ENCODE measurements at places on chromosomes 1 and 21. TPM values are rescaled to one million over a fixed set of nuclear protein-coding genes. Genes with fewer than 3 reads are reported as not detected.

S100A7A gene
- polyA plus RNA-seq: not detected

SPRR4 gene
- polyA plus RNA-seq: not detected

TMPRSS2 gene
- not detected for polyA plus RNA-seq

CFAP107 gene
- not detected for polyA plus RNA-seq

LRRC8C gene
- 6.5 TPM for polyA plus RNA-seq

OR2L13 gene
- polyA plus RNA-seq: not detected

STUM gene
- not detected for polyA plus RNA-seq

HES2 gene
- not detected for polyA plus RNA-seq

DNAJC6 gene
- polyA plus RNA-seq: 0.05 TPM

GPR161 gene
- 12.5 TPM for polyA plus RNA-seq

MYOG gene
- polyA plus RNA-seq: not detected

TTF2 gene
- polyA plus RNA-seq: 11.5 TPM

ZC3H11A gene
- 43.6 TPM for polyA plus RNA-seq

MAP3K21 gene
- 0.15 TPM for polyA plus RNA-seq

RASAL2 gene
- polyA plus RNA-seq: 13.1 TPM

RGS7 gene
- 0.58 TPM for polyA plus RNA-seq

KLF18 gene
- polyA plus RNA-seq: not detected

AMPD1 gene
- not detected for polyA plus RNA-seq

HLX gene
- polyA plus RNA-seq: 5.9 TPM

VAMP3 gene
- polyA plus RNA-seq: 88.0 TPM

CFHR3 gene
- not detected for polyA plus RNA-seq

RNU1-3 gene
- not detected for polyA plus RNA-seq

OVAAL gene
- polyA plus RNA-seq: not detected

IFI16 gene
- polyA plus RNA-seq: 65.3 TPM

THEM5 gene
- polyA plus RNA-seq: not detected

SPRR5 gene
- polyA plus RNA-seq: not detected

CCDC17 gene
- polyA plus RNA-seq: 0.30 TPM

LRRC7 gene
- 0.02 TPM for polyA plus RNA-seq

OR2G6 gene
- polyA plus RNA-seq: not detected

C1QTNF12 gene
- 2.6 TPM for polyA plus RNA-seq

C1orf185 gene
- polyA plus RNA-seq: not detected

KCNH1 gene
- polyA plus RNA-seq: 0.20 TPM

SLC45A1 gene
- polyA plus RNA-seq: 3.1 TPM

OLFML2B gene
- polyA plus RNA-seq: 0.80 TPM

KRTAP11-1 gene
- not detected for polyA plus RNA-seq

KRTAP12-2 gene
- polyA plus RNA-seq: not detected

GOLT1A gene
- not detected for polyA plus RNA-seq

C4BPA gene
- polyA plus RNA-seq: not detected

ANKRD35 gene
- 2.4 TPM for polyA plus RNA-seq

JTB gene
- polyA plus RNA-seq: 138 TPM

CELSR2 gene
- 5.3 TPM for polyA plus RNA-seq

MLLT11 gene
- 16.6 TPM for polyA plus RNA-seq

LEMD1 gene
- polyA plus RNA-seq: not detected

FCGR3A gene
- polyA plus RNA-seq: not detected

SLC16A4 gene
- 27.7 TPM for polyA plus RNA-seq

OR14A16 gene
- not detected for polyA plus RNA-seq

USP16 gene
- 15.5 TPM for polyA plus RNA-seq

GCSAML gene
- polyA plus RNA-seq: not detected

RAB7B gene
- polyA plus RNA-seq: 14.6 TPM

NR0B2 gene
- not detected for polyA plus RNA-seq

ACKR1 gene
- polyA plus RNA-seq: not detected
